Psoas muscle (tissue), 8 donors: ENCODE measurements at places on chromosomes 12 and 14.

DNA sequence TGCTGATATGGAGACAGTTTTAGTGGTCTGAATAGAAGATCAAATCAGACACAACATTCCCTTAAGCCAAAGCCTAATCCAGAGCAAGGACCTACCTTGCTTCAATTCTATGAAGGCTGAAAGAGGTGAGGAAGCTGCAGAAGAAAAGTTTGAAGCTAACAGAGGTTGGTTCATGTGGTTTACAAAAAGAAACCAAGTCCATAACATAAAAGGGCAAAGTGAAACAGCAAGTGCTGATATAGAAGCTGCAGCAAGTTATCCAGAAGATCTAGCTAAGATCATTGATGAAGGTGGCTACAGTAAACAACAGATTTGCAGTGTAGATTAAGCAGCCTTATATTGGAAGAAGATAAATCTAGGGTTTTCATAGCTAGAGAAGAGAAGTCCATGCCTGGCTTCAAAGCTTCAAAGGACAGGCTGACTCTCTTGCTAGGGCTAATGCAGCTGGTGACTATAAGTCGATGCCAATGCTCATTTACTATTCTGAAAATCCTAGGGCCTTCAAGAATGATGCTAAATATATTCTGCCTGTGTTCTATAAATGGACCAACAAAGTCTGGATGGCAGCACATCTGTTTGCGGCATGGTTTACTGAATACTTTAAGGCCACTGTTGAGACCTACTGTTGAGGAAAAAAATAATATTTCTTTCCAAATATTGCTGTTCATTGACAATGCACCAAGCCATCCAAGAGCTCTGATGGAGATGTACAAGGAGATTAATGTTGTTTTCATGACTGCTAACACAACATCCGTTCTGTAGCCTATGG lies 361.0 kb downstream of the DPF3 start:
- DNase-seq, result no peak

DNA sequence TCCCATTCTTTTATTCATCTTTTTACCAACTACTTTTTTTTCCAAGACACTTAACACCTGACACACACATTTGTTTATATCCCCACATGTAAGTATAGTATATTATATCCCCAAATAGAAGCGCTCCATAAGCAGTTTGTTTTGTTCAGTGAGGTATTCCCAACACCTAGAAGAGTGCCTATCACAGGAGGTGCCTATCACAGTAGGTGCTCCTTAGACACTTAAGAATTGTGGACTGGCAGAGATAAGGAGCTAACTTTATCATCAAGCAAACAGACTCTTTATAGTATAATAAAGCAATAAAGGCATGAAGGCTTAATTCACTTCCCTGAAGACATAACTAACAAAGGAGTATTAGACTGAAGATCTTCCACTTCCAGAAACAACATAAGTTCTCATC lies 29.1 kb downstream of the OSBPL8 start:
- no peak for DNase-seq

DNA sequence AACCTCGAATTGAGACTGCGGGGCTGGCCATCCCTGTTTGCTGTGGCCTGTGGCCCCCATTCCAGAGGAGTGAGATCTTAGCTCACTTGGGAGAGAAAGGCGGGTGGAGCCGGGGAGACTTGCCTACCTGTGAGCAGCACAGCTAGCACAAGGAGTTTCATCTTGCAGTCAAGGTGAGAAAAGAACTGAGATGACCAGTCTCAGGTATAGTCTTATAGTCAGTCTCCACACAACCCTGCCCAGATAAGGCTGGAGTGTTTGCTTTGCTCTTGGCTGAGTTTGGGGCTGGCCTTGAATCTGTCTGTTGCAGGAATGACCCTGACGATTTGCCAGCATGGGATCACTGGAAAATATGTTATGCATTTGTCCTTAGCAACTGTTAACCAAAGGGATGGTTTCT lies at the start of gene PLA2G1B:
PLA2G1B (minus strand) TSS at position 187 of the 400 bp plus-strand sequence; CDS start at position 161, 26 bp downstream.
- DNase-seq, result no peak

DNA sequence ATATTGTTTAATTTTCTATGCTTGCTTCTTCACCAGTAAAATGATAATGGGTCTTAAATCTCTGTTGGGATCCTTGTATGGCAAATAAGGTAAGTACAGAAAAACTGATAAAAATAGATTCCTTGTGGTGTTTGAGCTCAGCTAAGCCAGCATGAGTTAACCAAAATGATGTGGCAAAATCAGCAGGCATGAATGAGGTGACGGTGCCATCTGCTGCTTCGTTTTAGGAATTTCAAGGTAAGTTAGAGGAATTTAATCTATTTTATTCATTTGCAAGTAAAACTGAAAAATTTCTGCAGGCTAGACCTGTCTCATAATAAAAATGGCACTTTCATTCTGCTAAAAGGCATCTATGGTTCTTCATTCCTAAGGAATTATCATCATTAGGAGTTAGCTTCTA lies 10.0 kb upstream of the CLEC7A start:
- no peak for DNase-seq
